ENCODE measurements at places on chromosomes 1 and 21.
A peak's percentile ranks its signal among the peaks of the same experiment; 100 is the strongest.

DNA sequence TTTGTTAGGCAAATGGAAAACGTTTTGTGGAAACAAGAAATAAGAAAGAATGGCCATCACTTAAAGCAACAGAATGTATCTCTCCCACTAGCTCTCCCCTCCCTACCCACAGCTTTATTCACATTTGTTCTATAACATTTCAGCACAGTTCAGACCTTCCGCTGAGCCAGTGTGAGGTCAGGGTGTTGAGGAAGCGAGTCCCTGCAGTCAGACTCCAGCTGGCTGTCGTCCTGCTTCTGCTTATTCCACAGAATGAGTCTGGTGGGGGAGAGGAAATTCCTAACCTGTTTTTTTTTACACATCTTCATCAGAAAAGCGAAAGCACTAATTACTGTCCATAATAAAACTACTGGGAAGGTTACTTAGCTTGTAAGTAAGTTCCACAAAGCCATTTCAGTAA is 39.0 kb downstream of the MRPL39 start:
- DNase-seq: peak; percentile 95

DNA sequence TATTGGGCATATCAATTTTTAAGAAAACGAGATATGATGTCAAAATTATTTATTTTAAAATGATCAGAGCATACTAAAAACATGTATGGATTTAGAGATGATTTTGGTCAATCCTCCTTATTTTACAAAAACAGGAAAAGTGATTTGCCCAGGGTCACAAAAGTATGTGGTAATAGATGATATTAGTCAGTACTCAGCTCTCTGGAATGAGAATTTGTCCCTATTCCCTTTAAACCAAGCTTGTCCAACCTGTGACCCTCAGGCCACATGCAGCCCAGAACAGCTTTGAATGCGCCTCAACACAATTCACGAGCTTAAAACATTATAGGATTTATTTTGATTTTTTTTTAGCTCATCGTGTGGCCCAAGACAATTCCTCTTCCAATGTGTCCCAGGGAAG is 104.7 kb downstream of the AKT3 start:
- no peak for DNase-seq

- DNase-seq: no peak
These were observed 450.7 kb downstream of the PTPRC start for GRCh38 chr1:199089393-199090122.

GRCh38 chr1:47766832-47767740 is 230.1 kb downstream of the TRABD2B start:
- DNase-seq: no peak

DNA sequence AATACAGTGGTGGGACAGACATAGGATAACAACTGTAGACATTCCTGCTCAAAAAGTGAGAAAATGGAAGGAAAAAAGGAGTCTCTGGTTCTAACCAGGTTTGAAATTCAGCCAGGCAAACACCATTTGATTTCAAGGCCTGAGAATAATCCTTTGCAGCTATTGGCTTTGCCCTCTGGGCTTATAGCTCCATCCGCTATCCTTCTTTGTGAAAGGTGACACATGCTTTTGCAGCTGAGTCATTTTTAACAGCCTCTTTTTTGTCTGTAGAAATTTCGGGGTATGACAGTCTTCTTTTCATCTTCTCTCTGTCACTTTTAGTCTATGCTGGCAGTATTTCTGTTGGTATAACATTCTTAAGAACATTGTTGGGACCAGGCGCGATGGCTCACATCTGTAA is 16.2 kb downstream of the SDHC start:
- DNase-seq: no peak

DNA sequence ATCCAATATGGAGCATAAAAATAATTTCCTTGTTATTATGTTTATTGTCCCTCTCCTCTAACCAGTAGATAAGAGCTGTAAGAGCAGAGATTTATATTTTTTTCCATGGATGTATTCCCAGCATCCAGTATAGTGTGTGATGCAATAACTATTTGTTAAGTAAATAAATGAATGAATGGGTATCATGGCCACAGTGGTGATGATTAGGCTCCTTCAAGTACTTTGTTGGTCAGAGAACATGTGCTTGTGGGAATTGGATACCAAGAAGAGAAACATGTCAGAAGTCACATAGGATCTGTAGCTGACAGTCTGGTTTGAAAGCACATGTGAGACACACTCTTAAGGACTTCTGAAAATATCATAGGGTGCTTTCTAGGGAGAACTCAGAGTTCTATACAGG is 588.5 kb downstream of the AGBL4 start:
- no peak for DNase-seq

DNA sequence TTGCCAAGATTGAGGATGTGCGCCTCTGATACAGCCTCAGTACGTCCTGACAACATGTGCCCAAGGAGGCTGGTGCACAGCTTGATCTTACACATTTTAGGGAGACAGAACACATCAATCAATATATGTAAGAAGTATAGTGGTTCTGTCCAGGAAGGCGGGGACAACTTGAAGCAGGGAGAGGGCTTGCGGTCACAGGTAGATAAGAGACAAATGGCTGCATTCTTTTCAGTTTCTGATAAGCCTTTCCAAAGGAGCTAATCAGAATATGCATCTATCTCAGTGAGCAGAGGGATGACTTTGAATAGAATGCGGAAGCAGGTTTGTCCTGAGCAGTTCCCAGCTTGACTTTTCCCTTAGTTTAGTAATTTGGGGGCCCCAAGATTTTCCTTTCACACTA is 10.2 kb downstream of the DHCR24 start:
- DNase-seq: no peak

GRCh38 chr1:179729881-179730280 is 13.2 kb upstream of the FAM163A start:
- DNase-seq: no peak

GRCh38 chr1:99738858-99739465 is 27.5 kb downstream of the FRRS1 start:
- no peak for DNase-seq

DNA sequence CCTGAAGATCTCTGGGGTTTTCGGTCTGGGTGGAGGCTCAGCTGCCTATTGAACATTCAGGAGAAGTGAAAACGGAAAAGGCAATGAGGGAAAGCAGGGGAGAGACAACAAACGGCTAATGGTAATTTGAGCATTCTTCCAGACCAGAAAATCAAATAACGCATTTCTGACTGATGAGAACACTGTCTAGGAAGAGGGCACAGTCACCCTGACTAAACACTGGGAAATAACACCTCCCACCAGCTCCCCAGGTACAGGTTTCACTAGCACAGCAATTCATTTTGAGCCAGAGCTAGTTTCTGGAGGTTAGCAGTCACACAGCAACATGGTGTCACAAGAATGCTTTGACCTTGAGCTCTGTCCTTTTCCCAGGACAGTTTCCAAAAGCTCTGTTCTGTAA is 21.1 kb downstream of the NCF2 start:
- DNase-seq: peak; percentile 49

- DNase-seq: no peak
These were observed 3.2 kb downstream of the IRF2BP2 start for GRCh38 chr1:234606784-234607108.

DNA sequence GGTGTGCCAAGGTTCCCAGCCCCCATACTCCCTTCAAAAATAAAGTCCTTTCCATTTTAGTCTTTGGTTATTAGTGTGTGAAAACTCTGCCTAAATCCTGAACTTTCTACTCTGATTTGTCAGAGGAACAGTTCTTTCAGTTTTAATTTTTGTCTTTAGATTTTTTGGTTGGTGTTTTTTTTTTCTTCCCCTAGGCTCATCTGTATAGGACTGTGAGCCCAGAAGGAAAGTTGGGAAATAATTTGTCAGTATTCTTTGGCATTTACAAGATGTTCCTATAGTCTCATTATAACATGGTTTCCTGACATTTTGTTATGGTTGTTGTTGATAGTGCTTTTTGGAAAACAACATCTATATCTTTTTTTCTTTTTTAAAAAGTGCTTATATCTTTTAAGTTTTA is 38.0 kb downstream of the LAMC1 start:
- DNase-seq: no peak

DNA sequence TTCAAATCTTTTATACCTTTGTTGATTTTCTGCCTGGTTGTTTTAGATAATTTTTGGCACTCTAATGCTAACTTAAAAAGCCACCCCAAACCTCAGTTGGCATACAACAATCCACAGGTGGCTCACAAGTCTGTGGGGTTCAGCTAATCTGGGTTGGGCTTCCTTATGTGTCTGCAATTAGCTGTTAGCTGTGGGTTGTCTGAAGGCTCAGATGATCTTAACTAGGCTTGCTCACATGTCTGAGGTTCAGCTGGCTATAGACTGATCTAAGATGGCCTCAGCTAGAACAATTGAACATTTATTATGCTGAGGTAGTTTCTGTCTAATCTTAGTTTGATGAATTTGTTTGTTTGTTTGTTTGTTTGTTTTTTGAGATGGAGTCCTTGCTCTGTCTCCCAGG is 44.9 kb upstream of the ADAR start:
- DNase-seq: no peak

GRCh38 chr1:220347654-220348175 is 75.5 kb upstream of the RAB3GAP2 start:
- no peak for DNase-seq

DNA sequence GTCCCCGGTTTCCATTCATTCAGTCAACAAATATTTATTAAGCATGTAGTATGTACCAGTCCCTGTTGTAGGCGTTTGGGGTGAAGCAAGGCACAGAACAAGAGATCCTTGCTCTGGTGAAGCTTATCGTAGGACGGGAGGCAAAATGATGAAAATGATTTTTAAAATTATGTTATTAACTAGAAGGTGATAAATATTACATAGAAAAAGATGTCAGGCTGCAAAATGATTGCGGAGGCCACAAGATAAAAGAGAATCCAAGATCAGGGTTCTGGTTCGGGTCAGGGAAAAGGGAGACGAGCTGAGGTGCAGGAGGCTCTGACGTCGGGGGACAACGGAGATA is 602 bp upstream of the CGN start:
- no peak for DNase-seq

DNA sequence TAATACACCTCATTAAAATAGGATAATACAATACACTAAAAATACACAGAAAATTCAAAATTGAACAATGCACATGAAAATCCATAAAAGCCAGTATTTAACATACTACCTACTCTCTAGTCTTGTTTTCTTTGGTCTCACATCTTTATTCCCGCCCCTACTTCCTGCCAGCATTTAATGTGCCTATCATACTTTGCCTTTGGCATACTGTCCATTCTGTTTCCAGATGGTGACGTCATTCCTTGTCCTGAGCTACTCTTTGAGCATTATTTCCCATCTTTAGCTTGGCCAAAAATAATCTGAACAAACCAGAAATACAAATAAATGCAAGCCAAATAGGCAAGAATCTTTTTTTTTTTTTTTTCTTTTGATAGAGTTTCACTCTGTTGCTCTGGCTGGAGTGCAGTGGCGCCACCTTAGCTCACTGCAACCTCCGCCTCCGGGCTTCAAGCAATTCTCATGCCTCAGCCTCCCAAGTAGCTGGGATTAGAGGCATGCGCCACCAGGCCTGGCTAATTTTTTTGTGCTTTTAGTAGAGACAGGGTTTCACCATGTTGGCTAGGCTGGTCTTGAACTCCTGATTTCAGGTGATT is 4.4 kb downstream of the HFM1 start:
- DNase-seq: no peak

DNA sequence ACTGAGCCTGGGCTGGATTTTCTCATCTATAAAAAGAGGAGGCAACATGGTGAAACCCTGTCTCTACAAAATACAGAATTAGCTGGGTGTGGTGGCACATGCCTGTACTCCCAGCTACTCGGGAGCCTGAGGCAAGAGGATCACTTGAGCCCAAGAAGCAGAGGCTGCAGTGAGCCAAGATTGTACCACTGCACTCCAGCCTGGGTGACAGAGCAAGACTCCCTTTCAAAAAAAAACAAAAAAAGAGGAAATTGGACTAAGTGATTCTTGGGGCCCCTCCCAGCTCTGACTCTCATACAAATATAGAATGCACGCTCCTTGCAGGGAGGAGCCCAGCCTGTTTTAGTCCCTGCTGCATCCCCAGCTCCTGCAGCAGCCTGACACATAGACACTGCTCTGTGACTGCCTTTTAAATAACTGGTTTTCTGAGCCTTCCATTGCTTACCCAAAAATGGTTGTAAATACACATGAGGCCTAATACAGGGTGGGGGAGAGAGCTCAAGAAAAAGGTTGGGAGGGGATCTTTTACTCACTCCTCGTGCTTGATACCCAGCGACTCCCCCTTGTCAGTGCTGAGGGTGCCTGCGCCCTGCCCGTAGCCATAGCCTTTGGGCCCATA is 17.2 kb downstream of the CSRP1 start:
- DNase-seq: no peak

DNA sequence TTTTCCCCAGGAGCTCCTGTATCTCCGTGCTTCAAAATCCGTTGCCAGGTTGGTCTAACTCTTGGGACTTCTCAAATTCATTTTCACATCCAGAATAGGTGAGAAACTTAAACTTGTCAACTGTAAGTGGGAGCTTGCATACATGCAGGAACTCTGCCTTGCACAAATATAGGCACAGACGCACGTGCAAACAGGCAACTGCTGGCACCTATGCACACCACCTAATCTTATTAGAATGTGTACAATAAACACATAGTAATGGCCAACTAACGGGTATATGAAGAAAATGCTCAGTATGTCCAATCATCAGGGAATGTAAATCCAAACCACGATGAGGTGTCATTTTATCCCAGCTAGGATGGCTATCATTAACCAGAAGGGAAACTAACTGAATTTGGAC is 22.6 kb upstream of the FCGR2A start:
- DNase-seq: no peak

GRCh38 chr1:244113532-244114320 is 62.6 kb downstream of the ZBTB18 start:
- no peak for DNase-seq

DNA sequence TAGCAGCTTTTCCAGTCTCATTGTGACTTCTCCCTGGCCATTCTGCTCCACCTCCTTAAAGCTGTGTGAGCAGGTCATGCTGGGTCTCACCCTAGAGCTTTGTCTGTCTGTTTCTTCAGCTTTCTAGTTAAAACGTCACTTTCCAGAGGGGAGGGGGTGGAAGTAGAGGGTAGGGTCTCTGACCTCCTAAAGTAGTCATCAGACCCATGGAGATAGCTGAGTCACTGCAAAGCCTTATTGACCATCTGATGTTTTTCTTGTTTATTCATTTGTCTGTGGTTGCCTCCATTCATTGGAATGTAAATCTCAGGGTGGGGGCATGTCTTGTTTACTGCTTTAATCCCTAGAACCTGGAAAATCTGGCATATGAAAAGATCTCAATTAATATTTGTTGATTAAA is 52.7 kb downstream of the ELF3 start:
- no peak for DNase-seq

DNA sequence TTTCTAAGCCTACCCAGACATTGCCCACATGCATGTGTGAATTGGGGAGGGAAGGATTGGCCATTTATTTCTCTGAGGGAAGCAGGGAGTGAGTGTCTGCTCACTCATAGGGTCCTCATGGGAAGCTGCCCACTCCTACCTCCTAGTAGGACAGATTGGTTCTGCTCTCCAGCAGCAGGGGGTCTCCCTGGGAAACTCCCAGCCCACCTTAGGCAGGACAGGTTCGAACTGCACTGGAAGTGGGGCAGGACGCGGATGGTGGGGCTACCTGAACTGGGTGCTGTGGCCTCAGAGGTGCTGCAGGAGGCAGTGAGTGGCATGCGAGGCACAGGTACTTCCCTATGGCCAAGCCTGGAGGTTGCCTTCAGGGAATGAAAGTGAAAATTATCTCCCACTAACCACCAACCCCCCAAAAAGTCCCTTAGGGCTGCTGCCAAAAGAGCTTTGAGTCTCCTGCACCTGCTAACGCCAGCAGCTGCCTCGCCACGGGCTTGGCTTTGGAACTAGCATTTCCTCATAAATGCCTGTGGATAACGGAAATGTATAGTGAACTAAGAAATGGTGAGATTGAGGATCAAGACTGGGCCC is 157.0 kb upstream of the COA6 start:
- DNase-seq: no peak

- no peak for DNase-seq
These were observed 36.7 kb downstream of the ATP1A1 start for GRCh38 chr1:116409751-116410191.

- DNase-seq: no peak
These were observed 2.1 kb upstream of the CELF3 start for GRCh38 chr1:151718666-151719065.
